ENCODE measurements at places on chromosomes 6 and 20.

GRCh38 chr20:45419188-45420091, 3.5 kb downstream of the PIGT start:
- DNase-seq = peak; percentile 20

DNA sequence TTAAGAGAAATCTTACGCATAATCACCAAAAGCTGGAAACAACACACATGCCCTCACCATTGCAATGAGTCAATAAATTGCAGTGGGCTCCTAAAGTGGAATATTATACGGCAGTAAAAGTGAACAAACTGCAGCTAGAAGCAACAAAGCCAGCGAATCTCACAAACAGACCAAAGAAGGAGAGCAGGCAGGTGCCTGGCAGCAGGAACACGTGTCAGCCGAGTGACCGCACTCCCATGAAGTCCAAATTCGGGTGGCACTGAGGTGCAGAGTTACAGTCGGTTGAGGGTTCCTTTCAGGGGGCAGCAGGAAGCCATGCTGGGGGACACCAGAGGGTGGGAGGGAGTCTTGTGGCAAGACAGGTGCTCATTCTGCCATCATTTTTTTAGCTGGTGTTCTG, 313.1 kb downstream of the TAF4 start:
- DNase-seq = no peak

DNA sequence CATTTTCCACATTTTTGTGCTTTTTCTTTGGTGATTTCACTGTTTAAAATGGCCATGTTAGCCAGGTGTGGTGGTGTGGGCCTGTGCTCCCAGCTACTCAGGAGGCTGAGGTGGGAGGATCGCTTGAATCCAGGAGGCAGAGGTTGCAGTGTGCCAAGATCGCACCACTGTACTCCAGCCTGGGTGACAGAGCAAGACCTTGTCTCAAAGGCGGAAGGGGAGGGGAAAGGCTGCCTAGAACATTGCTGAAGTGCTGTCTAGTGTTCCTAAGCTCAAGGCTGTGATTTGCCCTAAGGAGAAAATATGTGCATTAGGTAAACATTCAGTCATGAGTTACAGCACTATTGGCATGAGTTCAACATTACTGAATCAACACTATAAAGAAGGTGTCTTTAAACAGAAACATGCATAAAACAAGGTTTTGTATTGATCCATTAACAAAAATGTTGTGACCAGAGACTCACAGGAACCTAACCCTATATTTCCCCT, 14.0 kb downstream of the ZC2HC1B start:
- DNase-seq = no peak

GRCh38 chr6:71197780-71198179, 90.8 kb upstream of the OGFRL1 start:
- DNase-seq = no peak

DNA sequence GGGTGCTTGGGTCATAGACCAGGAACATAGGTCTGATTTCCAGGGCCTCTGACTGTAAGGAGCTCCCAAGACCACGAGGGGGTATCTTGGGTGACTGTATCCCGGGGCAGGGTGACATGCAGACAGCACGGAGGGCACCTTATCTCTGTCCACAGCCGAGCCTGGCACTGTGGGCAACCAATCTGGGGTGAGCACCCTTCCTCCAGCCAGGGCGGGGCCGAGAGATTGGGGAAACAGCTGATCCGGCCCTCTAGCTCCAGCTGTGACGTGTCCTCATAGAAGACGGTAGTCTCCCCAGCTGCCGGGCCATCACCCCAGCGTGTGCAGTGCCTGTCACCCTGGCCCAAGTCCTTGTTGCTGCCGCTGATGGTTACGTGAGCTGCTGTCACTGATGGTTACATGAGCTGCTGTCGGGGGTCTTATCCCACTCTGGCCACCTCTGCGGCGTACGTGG, 139.6 kb upstream of the RNF24 start:
- no peak for DNase-seq

- DNase-seq = no peak
Observed at GRCh38 chr6:36662827-36663256, 15.7 kb upstream of the CDKN1A start.

GRCh38 chr6:14228571-14228970, 111.0 kb downstream of the CD83 start:
- no peak for DNase-seq

- no peak for DNase-seq
Observed at GRCh38 chr6:166423781-166424180, 41.0 kb upstream of the MPC1 start.

GRCh38 chr6:161498359-161498758, 224.5 kb upstream of the AGPAT4 start:
- DNase-seq = peak; percentile 60

DNA sequence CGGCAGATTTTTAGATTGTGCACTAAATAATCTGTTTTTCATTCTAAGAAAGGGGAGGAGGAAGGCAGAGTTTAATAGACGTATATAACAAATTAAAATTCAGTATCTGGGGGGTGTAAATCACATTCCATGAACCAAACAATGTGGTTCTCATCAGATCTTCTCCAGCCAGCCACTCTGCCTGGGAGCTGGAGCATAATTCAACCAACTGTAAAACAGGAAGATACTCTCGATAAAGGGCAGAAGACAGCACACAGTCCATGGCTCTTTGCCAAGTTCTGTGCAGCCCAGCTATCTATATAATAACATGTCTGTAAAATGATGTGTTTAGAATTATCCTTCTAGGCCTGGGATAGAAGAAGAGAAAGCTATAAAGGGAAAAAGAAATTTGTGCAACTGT, 289.9 kb upstream of the ZFP64 start:
- no peak for DNase-seq

GRCh38 chr6:80215063-80215462, 108.6 kb downstream of the BCKDHB start:
- no peak for DNase-seq

- DNase-seq = no peak
Observed at GRCh38 chr20:17749978-17750721, 50.4 kb downstream of the BANF2 start.

GRCh38 chr6:144289006-144289405, 3.9 kb downstream of the UTRN start:
- DNase-seq = no peak

GRCh38 chr20:3786126-3786484, 435 bp downstream of the CENPB start:
- no peak for DNase-seq

GRCh38 chr6:167898673-167899311, 72.1 kb downstream of the AFDN start:
- no peak for DNase-seq

GRCh38 chr6:118787724-118788423, 106.1 kb upstream of the ASF1A start:
- no peak for DNase-seq

- DNase-seq = no peak
Observed at GRCh38 chr20:39813190-39813829, 851.2 kb downstream of the DHX35 start.

DNA sequence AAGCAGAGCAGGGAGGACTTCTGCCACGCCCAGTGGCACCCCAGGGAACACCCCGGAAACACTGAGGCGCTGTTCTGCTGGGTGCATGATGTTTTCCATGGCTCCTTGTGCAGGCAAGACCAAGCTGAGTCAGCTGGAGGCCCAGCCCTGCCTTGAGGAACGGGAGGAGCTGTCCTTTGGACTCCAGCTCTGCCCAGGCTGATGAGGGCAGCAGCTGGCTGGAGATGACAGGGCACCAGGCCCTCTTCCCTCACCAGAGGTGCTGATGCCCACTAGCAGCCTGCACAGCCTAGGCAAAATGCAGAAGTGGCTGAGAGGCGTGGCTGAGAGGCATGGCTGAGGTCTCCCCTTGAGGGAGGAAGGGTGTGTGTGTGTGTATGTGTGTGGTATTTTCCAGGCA, 2.4 kb downstream of the C6orf132 start:
- DNase-seq = no peak

DNA sequence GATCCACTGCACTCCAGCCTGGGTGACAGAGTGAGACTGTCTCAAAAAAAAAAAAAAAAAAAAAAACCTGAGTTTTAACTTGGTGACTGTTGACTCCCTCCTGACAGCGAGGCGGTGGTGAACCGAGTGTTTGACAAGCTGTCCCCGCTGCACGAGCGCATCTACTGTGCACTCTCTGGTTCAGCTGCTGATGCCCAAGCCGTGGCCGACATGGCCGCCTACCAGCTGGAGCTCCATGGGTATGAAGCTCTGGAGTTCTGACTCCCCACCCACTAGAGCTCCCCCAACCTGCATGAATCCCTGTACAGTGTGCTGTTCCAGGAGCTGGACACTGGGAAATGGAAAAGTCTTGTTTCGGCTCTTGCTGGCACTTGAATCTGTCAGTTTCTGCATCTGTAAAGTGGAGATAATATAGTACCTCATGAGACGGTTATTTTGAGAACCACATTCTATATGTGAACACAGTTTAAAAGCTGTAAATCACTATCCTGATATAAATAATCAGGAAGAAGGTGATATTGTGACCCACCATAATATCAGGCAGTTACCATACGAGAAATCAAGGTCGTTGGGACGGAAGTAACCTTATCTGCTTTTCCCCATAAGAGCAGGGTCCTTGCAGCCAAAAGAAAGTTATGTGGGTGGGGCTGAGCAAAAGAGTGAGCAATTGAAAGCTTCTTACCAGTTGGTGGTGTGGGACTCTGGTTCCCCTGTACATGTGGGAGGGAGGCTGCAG, 3.3 kb downstream of the PSMB9 start:
- DNase-seq = no peak

DNA sequence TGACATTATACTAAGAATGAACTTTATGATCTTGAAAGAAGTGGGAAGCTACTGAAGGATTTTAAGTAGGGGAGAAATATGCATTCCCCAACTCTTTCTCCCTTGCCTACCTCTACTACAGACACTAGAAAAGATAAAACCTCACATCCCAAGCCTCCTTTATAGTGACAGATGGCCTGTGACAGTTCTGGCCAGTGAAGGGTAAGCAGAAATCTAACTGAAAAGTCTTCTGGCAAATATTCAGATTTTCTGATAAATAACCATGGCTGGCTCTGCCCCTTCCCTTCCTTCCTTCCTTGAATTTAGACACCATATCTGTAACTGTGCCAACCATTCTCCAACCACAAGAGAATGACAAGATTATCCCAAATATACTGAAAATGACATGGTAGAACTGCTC, 10.2 kb upstream of the BEND6 start:
- no peak for DNase-seq

- DNase-seq = no peak
Observed at GRCh38 chr20:62326959-62327725, 24.3 kb downstream of the ADRM1 start.

DNA sequence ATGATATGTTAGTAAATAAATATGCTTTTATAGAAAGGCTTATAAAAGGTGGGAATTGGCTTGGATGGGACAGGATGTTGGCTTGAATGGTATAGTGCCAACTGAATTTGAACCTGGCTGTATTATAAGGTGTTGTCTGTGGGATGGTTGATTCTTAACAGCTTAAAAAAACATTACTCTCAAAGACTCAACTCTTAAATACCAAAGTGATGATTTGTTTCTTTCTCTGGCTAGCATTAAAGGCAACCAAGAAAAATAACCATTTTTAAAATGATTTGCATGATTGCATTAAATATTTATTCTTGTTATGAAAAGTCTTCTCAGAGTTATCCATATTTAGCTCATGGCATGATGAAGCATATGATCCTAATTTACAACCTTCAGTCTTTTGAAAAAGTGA, 216.2 kb downstream of the RIMS1 start:
- DNase-seq = no peak

- no peak for DNase-seq
Observed at GRCh38 chr20:36975099-36975818, 23.8 kb upstream of the SAMHD1 start.

DNA sequence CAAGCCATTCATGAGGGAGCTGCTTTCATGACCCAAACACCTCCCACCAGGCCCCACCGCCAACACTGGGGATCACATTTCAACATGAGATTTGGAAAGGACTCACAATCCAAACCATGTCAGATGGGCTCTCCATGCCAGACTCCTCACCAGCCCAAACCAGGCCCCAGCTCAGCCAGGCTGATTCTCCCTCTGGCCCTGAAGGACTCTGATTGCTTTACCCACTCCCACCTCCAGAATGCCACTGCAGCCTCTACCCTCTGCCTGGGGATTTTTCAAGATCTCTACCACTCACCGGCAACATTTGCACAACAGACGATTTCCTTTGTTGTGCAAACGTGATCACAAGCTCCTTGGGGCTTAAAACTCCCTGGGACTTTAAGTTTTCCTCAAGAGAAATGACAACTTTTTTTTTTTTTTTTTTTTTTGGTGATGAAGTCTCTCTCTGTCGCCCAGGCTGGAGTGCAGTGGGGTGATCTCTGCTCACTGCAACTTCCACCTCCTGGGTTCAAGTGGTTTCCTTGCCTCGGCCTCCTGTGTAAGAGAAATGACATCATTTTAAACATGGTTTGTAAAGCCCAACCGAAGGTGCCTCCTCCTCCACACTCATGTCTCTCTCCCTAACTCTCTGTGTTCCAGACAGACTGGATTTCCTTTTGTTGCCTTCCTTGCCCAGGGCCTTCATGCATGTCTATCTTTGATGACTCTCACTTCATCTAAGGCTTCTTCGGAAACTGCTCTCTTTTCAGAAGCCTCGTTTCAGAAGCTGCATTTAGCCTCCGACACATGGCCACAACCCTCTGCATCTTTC, 147.0 kb downstream of the CDH26 start:
- DNase-seq = peak; percentile 38

DNA sequence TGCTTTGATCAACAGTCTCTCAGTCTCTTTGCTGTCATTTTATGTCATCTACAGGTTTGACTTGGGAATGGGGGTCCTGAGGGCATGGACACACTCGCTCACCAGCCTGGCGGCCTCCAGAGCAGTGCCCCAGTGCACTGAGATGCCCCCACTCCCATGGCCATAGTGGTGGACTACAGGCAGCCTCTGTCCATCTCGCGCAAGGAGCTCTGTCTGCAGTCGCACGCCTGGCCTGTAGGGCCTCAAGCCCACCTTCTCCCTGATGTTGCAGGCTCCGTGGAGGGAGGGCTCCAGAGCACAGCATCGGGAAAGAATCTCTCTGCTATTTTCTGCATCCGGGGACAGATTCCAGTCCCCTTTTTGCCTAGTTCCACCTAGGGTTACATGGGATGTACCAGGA, 22.6 kb downstream of the DDO start:
- DNase-seq = no peak

DNA sequence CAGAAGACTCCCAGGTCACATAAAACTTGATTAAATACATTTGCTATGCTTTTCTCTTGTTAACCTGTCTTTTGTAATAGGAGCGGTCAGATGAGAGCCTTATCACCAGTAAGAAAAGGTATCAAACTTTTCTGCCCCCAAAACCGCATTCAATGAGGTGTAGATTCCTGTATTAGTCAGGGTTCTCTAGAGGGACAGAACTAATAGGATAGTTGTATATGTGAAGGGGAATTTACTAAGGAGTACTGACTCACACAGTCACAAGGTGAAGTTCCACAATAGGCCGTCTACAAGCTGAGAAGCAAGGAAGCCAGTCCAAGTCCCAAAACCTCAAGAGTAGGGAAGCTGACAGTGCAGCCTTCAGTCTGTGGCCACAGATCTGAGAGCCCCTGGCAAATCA, 32.7 kb downstream of the PTPRK start:
- no peak for DNase-seq

GRCh38 chr6:128606611-128607010, 86.2 kb upstream of the PTPRK start:
- DNase-seq = no peak

- no peak for DNase-seq
Observed at GRCh38 chr6:16754876-16755275, 6.4 kb downstream of the ATXN1 start.

- DNase-seq = no peak
Observed at GRCh38 chr6:36627141-36627540, 33.0 kb downstream of the SRSF3 start.

Measured in H1 (cell line).